ENCODE measurements at places on chromosomes 1 and 21. TPM values are rescaled to one million over a fixed set of nuclear protein-coding genes. Genes with fewer than 3 reads are reported as not detected.

GRCh38 chr1:60413091-60413490 is 339.5 kb upstream of the C1orf87 start:
- no peak for DNase-seq

- DNase-seq, result no peak
These were observed 31.8 kb downstream of the ABCG1 start for GRCh38 chr21:42250422-42251403.

Gene CD52
- not detected for total RNA-seq

Gene MLLT11
- total RNA-seq, result 3.6 TPM

GRCh38 chr21:29378832-29379231 is 80.1 kb downstream of the BACH1 start:
- DNase-seq, result no peak

- no peak for DNase-seq
These were observed 52.8 kb downstream of the RAP1GAP start for GRCh38 chr1:21616372-21616771.

DNA sequence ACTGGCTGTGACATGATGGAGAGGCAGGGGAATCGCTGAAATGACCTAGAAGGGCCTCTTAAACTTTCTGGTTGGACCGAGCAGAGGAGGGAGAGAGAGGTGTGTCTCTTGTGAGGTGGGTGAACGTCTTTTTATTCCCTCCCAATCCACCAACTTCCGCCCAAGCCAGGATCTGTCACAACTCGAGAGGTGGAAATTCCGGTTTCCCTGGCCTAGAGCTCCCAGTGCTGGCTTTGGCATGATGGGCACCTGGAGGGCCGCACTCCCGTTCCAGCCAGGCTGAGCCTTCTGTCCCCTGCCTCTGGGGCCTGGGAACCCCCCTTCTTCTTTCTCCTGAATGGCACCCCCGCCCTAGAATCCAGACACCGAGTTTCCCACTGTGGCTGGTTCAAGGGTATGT is at the start of gene SEMA4A:
SEMA4A (plus strand) TSS at position 224 of the 400 bp plus-strand sequence. CDS start 994 bp downstream, outside the sequence.
- DNase-seq, result no peak

DNA sequence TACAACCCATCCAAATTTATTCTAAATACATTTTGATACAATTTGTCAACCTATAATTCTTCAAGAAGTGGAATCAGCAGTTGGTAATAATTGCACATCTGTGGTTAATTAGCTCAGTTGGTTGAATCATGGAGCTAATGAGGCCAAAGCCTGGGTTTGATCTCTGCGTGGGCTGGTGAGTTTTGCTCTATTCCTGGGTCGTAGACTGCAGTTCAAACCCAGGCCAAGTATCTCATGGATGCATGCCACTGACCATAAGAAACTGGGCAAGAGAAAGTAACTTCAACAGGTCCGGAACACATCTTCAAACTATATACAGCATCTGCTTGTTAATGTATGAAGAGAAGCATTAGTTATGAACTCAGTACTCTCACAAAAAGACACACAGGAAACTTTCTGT is 779.7 kb downstream of the USP25 start:
- no peak for DNase-seq

DNA sequence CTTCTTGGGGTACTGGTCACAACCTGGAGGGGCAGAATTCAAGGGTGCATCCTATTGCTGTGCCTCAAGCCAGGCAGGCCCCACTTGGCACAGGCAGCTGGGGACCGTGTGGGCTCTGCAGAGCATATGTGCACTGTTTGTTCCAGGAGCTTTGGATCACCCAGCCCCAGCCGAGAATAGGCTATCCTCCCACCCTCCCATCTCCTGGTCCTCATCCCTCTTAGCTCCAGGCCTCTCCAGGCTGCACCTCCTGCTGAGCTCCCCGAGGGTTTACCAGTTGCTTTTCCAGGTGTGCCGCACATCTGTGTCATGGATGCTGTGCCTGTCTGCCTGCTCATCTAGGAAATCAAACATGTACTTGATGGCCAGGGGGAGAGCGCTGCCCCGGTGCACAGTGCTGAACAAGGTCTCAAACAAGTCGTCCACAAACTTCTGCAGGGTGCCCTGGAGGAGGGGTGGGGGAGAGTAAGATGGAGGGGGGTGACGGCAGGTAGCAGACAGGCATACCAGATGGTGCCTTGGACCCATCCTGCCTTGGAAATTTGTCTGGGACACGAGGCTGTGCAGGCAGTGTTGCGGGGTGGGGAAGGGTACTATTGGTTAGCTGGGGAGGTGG is 120.5 kb upstream of the CD34 start:
- DNase-seq, result no peak

DNA sequence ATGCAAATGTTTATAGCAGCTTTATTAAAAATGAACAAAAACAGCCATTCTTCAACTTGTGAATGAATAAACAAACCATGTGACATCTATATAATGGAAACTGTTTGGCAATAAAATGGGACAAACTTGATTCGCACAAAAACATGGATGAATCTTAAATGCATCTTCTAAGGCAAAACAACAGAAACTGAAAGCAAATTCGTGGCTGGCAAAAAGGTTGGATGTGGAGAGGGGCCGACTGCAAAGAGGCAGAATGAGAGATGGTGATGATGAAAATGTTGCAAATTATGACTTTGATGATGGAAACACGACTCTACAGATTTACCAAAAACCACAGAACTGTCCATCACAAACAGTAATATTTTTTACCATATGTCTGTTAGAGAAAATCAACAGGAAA is 327.0 kb upstream of the NR5A2 start:
- DNase-seq, result peak; percentile 32

GRCh38 chr1:84603941-84604830 is 29.9 kb upstream of the CTBS start:
- peak; percentile 85 for DNase-seq

Gene TCHH
- 0.27 TPM for total RNA-seq

GRCh38 chr1:175802407-175803123 is 59.2 kb upstream of the TNR start:
- DNase-seq, result no peak

GRCh38 chr1:84427250-84428188 is 29.2 kb downstream of the DNASE2B start:
- DNase-seq, result no peak

Gene CHIA
- not detected for total RNA-seq

Gene SPRR2E
- not detected for total RNA-seq

- no peak for DNase-seq
These were observed 13.5 kb downstream of the ADAMTSL4 start for GRCh38 chr1:150562446-150563339.

GRCh38 chr1:234530672-234531071 is 51.7 kb upstream of the TARBP1 start:
- DNase-seq, result no peak

- no peak for DNase-seq
These were observed at the start of gene CACNA1S for GRCh38 chr1:201112173-201112731. Gene CACNA1S, minus strand, starts transcription at chr1:201112426. Its CDS starts 87 bp downstream, at chr1:201112339.

- no peak for DNase-seq
These were observed 4.7 kb downstream of the LAX1 start for GRCh38 chr1:203769505-203770343.

DNA sequence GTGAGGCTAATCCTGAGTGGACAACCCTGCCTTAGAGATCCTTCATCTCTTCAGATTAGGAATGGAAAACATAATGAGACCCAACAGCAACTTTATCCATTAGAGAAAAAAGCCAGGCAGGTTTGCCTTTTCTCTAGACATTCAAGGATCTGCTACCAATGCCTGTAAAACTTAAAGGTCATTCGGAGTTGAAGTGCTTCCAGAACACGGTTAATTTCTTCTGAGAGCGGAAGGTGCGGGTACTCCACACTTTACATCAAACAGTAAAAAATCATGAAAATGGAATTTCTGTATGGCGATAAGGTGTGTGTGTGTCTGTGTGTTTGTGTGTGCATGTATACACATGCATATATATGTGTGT is 65.2 kb upstream of the PRKACB start:
- no peak for DNase-seq

DNA sequence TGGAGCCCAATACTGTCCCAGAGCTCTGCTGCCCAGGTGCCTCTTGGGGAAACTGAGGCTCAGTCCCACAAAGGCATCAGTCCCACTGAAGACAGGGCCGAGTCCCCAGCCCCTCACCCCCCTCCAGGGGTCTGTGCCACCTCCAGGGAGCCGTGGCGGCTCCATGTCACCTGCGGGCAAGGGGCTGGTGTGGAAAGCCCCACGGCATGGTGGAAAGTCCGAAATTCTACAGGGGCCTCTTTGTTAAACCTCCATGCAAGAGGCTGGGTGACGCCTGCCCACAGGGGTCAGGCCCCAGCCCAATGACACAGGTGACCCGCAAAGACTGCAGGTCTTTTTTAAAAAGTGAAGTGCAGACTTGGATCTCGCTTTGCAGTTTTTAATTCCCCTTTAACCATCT is 3.3 kb upstream of the AIRE start:
- DNase-seq, result no peak

Gene TNFAIP8L2
- total RNA-seq, result not detected

Gene LRRC53
- total RNA-seq, result not detected

Gene NPR1
- total RNA-seq, result not detected

DNA sequence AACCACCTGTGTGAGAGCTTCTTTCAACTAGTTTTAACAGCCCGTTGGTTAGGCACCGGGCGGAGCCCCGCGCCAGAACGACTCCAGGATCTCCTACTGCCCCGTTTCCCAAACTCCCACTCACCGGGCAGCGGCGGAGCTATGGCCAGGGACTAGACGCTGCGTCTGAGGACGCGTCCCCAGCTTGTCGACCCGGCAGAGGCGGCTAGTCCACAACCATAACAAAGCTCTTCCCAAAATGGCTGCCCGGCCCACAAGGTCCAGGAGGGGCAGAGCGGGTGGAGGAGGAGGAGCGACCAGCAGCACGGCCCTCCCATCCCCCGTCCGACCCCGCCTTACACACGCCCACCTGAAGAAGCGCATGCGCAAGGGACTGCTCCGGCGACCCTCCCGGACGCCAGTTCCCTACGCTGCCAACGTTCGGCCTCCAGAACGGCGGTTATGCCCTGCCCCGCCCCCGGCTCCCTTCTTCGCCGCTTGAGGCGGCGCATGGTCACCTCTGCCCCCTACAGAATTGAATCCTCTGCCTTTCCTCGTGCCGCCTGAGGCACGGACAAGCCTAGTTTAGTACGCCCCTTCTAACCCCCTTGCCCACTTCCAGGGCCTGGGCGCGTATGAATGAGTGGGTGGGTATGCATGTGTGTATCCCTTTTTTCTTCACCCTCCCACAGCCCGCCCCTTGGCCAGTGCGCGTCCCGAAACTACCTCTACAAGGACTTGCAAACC is at the start of gene GPBP1L1:
GPBP1L1 (minus strand) TSS at position 246 of the 726 bp plus-strand sequence. CDS start 27,446 bp downstream, outside the sequence.
- peak; percentile 95 for DNase-seq

Gene OR10K1
- total RNA-seq, result not detected

DNA sequence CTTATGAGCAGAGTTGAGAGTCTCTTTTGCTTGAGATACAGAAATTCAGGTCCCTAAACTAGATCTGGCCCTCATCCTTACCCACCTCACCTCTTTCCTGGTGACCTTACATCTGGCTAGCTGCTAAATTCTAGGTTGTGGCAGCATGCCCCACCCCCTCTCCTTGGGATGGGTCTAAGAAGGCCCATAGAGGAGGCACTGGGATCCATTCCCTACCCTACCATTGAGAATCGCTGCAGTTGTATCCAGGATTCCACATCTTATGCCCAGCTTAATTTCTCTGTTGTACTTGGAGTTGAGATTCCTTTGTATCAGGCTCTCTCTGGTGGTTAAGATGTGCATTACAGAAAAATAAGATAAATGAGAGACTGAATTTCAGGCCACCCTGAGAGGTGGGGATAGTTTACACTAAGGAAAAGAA is 9.5 kb upstream of the TMEM39B start:
- peak; percentile 81 for DNase-seq

- no peak for DNase-seq
These were observed 248.8 kb upstream of the FOXD3 start for GRCh38 chr1:63073309-63074306.

- no peak for DNase-seq
These were observed 135.8 kb upstream of the PBX1 start for GRCh38 chr1:164423136-164423535.

GRCh38 chr1:59110271-59110670 is 186.6 kb upstream of the FGGY start:
- DNase-seq, result no peak

Gene CASZ1
- 0.69 TPM for total RNA-seq

DNA sequence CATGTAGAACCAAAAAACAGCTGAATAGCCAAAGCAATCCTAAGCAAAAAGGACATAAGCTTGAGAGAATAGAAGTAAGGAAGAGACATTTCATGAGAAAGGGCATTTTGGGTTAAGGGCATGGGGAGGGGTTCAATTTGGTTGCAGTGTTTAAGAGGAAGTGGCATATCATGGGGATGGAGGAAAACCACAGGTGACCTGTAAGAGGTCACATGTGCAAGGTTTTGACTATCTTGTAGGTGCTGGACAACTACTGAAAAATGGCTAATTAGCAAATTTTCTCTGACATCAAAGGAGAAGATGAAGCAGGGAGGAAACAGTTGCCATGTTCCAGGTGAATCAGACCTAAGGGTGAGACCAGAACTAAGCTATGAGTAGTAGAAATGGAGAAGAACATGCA is 31.3 kb upstream of the ROR1 start:
- no peak for DNase-seq

Gene DCLRE1B
- 5.1 TPM for total RNA-seq

GRCh38 chr1:165162671-165163241 is 193.8 kb downstream of the LMX1A start:
- DNase-seq, result peak; percentile 15

Gene PSEN2
- total RNA-seq, result 81.6 TPM

GRCh38 chr1:65330021-65330420 is 20.7 kb downstream of the DNAJC6 start:
- no peak for DNase-seq

Gene ITPKB
- total RNA-seq, result 66.0 TPM

GRCh38 chr1:43152866-43153265 is 19.2 kb downstream of the EBNA1BP2 start:
- DNase-seq, result no peak

DNA sequence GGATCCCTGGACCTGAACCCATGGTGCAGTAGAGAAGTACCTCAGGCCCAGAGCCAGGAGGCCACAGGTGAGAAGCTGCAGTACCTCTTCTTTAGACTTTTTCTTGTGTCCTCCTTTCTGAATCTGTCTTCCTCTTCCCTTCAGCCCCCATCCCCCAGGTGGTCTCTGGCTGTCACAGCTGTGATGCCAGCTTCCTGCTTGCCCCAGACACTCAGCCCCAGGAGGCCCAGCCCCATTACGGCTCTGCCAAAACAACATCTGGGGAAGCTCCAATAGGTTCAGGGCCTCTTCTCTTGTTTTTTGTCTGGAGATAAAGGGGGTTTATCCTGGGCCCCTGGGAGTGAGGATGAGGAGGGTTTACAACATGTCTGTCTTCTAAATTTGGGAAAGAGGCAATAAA is 9.5 kb upstream of the BTG2 start:
- DNase-seq, result no peak

- DNase-seq, result no peak
These were observed 249.1 kb downstream of the C1orf94 start for GRCh38 chr1:34425785-34426184.

Gene TCEA3
- total RNA-seq, result not detected

- DNase-seq, result no peak
These were observed 11.8 kb downstream of the RIIAD1 start for GRCh38 chr1:151733126-151733525.

- no peak for DNase-seq
These were observed 1260.0 kb downstream of the BRINP3 start for GRCh38 chr1:189217646-189218045.

- DNase-seq, result no peak
These were observed 576.2 kb downstream of the MATN1 start for GRCh38 chr1:30147188-30147587.
